ENCODE measurements at places on chromosomes 1 and 21.

DNA sequence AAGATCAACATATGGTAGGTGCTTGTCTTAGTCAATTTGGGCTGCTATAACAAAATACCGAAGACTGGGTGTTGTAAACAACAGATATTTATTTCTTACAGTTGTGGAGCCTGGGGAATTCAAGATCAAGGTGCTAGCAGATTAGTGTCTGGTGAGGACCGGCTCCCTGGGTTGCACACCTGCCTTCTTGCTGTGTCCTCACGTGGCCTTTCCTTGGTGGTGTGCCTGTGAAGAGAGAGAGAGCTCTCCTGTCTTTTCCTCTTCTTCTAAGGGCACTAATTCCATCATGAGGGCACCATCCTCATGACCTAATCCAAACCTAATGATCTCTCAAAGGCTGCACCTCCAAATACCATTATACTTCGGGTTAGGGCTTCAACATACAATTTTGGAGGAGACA lies 45.8 kb upstream of the ATF3 start:
- no peak for DNase-seq

- DNase-seq, result no peak
Measured at GRCh38 chr21:30306884-30307283, 13.2 kb downstream of the KRTAP26-1 start.

GRCh38 chr1:110631836-110632620 lies 25.9 kb upstream of the KCNA2 start:
- DNase-seq, result no peak

- DNase-seq, result no peak
Measured at GRCh38 chr1:52911541-52911940, 10.0 kb downstream of the ECHDC2 start.

DNA sequence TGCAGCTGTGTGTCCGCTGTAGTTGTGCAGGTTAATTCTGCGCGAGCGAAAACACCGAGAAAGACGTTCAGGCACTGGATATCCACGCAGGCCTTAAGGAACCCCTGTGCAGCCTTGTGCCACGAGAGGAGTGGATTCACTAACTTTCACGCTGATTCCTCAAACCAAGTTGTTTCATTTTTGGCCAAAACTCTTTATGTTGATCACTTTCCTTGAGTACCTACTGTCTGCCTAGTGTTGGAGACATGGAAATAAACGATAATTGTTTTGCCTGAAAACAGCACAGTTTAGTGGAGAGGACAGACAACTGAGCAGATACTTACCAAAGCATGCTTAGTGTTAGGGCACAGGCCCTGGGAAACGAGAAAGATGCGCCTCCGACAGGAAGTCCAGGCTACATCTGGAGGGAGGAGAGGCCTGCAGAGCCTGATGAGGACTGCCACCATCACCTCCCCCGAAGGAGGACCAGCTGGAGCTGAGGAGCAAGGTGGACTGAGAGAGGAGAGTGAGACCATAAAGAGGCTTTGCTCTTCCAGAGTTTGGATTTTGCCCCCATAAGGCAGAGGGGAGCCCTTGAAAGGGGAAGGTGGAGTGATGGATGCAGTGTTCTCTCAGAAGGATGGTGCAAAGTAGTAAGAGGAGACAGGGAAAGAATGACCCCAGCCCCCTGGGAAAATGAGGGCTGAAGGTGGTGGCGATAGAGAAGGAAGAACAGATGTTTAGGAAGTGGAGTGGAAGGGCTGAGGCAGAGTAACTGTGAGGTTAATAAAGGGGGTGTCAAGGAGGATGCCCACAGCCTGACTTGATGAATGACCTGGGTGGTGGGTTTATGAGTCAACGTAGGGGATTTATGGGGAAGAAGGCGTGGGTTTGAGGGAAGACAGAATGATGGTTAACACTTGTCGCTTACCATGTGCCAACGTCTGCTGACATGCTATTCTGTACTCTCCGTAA lies 956 bp upstream of the SCAF4 start:
- peak; percentile 39 for DNase-seq

DNA sequence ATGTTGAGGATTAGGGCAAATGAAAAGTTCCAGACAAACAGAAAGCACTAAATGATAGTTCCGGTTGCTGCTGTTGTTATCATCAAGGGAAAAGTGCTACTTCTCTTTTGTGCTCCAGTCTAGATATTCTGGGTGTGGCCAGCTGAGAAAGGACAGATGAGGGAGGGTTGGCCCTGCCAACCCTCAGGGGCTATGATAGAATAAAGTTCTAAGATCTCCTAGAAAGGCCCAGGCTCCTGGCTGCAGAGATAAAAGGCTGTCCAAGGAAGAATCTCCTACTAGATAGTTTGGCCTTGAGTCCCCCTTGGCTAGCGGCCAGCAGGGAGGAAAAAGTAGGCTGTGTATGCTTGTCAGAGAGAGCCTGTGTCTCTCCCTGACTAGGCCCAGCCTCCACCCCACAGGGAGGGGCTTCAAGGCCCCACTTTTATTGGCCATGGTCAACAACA lies 31.5 kb downstream of the RIMS3 start:
- DNase-seq, result no peak

DNA sequence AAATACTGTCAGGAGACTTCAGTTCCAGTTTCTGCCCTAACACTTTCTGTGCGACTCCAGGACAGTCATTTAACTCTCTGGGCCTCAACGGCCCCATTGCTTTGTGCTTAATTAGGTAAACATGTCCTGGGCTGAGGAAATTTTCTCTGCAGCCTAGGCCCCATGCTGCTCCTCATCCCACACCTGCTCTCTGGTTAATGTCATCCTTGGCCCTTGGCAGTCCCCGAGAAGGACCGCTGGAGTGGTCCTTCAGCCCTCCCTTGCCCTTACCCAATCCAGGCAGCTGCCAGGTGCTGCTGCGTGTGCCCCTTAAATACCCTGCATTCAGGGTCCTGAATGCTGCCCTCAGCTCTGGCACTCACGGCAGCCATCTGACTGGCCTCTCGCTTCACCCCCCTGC lies 18.7 kb downstream of the UBL4B start:
- no peak for DNase-seq

All from KG1 (cell line).